Left renal cortex interstitium (tissue), 4 donors: ENCODE measurements at places on chromosomes 6 and 20.

GRCh38 chr6:168949981-168950857 lies 303.4 kb downstream of the THBS2 start:
- DNase-seq = no peak

DNA sequence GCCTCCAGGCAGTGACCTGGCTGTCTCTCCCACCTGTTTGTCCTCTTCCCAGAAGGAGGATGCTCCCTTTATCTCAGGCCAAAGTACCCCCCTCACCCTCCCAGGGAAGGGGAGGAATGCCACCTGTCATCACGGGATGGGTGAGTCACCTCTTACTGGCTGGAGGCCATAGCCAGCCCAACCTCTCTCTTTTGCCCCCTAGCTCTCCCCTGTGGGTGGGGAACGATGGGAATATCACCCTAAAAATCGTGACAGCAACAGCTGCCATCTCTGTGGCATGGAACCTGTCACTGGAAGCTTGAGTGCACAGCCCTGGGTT lies 137.5 kb upstream of the PTPN1 start:
- DNase-seq = no peak

- DNase-seq = no peak
These were observed 325.7 kb upstream of the BTBD3 start for GRCh38 chr20:11591965-11592364.

GRCh38 chr20:50469176-50469723 lies 40.9 kb upstream of the PTPN1 start:
- DNase-seq = no peak

DNA sequence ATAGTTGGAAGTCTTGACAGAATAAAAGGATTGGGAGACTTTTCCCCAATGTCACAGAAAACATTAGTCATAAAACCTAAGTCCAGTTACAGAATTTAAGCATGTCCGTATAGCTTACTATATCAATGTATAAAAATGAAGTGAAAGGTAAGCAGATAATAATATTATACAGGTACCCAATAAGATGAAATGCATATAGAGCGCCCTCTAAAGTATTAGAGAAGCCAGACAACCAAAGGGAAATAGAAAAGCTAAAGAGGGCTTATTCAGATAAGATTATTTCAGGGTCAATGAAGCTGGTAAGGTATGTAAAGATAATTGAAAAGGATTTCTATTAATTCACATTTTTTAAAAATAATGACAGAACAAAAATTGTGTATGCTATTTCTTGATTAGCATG lies 947.7 kb upstream of the MAP3K7 start:
- no peak for DNase-seq

DNA sequence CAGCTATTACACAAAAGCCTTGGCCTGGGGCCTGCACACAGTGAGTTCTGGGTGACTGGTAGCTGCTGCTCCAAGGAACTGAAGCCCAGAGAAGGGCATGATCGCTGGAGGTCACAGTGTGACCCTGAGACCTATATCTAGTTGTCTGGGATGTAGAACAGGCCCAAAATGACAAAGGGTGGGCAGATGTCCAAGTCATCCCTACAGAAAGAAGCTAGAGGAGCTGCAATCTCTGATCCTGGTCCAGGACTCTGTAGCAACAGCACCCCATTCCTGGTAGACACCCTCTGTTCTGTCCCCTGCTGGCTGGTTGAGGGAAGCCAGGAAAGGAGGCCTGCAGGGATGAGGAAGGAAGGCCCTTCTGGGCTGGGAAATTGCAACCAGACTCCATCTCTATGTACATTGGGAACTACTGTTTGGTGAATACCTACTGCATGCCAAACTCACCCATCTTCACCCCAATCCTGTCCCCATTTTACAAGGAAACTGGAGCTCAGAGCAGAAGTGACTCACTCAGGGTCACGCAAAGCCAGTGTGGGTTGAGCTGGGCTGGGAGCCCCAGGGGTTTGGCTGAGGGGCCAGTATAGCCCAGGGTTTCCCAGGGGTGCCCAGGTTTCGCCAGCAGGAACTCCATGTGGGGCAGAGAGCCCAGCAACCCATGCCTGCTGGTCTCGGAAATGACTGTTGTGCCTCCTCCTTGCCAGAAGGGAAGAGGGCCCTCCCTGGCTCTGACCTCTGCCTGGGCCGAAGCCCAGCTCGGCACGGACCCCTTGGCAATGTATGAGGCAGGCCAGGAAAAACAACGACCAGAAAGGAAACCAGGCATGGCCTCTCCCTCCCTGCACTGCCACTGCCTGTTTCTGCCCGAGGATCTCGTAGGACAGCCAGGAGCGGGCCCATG lies 44.9 kb upstream of the TLDC2 start:
- DNase-seq = no peak

DNA sequence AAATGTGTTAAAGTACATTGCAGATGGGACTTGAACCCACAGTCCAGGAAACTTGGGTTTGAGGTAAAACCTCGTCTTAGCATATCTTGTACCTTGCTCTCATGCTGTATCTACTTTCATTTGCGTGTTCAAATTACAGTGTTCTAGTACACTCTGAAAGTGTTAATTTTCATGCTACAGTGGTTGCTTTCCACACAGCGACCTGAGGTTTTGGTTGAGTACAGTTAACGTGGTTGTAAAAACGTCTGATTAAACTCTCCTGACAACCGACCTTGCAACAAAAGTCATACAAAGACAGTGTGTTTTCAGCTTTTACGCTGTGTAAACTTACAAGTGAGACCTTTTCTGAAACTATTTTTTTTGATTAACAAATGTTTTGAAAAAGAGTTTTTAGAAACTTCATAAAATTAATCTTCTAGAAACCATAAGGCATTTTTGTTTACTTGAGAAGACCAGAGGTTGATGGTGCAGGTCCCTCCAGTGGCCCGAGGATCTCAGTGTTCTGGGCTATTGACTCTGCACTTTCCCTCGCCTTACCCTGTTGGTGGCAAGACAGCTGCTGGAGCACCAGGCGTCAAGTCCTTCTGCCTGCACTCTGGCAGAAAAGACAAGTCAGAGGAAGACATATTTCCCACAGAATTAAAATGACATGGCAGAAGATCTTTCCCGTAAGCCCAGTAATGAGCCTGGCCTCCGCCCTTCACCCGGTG lies 334.0 kb downstream of the THBS2 start:
- DNase-seq = peak; percentile 26

GRCh38 chr20:8489094-8489883 lies 357.2 kb downstream of the PLCB1 start:
- no peak for DNase-seq

DNA sequence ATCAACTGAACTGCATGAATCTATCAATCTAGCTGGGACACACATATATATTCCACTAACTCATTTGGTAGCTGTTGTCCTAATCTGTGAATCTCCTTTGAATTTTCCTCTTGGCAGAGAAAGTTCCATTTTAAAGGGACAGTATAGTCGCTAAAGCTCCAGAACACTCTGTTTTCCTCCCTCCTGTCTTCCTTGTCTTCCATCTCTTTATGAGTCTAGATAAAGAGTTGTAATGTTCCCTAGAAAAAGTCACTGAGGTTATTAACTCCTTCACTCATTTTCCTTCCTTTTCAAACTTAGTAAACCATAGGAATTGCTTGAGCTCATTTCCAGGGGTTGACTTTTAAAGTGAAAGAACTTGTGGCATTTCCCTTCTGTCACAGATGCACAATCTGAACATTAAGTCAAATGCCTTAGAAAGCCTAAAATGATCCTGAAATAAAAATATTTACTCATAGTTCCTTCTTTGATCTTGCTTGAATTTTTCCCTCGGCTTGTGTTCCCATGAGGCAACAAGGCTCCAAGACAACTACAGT lies 198.4 kb downstream of the TRIM27 start:
- no peak for DNase-seq

GRCh38 chr6:40131675-40132074 lies 197.4 kb upstream of the MOCS1 start:
- DNase-seq = no peak

- no peak for DNase-seq
These were observed 43.1 kb downstream of the PANK2 start for GRCh38 chr20:3932277-3932676.

DNA sequence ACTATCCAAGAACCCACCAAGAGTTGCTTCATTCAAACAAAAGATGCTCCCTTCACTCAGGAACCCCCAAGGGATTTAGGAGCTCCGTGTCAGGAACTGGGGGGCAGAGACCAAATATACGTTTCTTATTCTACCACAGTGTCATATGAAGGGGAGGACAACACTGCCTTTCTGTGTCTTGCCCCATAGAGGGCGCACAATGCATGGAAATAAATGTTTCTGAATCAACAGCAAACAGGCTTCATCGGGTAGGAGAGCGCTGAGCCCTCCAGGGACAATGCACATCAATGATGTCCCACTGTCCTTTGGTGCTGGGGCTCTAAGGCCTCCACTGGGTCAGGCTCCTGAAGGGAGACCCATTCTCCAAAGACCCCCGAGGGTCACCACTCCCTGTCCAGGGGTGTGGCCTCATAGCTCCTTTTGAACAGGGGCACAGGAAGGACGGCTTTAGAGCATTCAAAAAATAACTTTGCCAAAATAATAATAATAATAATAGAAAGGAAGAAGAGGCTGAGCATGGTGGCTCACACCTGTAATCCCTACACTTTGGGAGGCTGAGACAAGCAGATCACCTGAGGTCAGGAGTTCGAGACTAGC lies 31.1 kb downstream of the PLG start:
- peak; percentile 24 for DNase-seq

- DNase-seq = no peak
These were observed 4.2 kb upstream of the EYA4 start for GRCh38 chr6:133236932-133237331.

- no peak for DNase-seq
These were observed 803 bp upstream of the ADGRG6 start for GRCh38 chr6:142300758-142301650.

DNA sequence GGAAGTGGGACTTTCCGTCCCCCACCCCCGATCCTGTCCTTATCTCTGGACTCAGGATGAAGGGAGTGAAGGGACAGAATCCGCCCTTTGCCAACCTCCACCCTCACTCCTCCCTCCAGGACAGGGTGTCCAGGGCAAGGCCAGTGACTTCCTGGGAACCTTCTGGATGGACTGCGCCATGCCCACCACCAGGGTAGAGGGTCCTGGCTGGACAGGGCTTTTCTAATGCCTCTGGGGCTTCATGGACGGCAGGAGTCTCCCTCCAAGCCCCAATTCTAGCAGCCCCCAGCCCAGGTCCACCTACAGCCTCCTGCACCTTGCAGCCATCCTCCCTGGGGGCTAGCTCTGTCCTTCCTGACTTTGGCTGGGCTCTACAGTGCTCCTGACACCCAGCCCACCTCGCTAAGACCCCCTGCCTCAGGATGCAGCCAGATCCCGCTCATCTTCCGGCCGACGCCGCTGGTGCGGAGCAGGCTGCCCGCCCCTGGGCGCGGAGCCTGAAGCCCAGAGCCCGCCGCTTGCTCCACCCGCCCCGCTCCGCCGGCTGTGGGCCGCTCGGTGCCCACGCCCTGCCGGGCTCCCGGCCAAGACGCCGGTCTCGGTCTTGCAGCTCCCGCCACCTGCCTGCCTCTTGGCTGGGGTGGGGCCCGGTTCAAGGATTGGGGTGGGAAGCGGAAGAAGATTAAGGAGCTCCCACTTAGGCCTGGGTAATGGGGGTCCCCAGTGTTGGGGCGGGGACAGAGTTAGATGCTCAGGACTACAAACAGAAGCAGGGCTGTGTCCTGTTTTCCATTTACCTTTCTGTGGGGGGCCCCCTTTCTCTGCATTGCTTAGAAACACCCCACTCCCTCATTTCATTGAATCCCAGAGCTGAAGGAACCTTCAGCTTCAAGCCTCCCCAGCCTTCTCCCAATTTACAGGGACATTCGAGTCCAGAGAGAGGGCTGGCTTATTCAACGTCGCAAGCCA lies 72.8 kb downstream of the MDGA1 start:
- DNase-seq = no peak

DNA sequence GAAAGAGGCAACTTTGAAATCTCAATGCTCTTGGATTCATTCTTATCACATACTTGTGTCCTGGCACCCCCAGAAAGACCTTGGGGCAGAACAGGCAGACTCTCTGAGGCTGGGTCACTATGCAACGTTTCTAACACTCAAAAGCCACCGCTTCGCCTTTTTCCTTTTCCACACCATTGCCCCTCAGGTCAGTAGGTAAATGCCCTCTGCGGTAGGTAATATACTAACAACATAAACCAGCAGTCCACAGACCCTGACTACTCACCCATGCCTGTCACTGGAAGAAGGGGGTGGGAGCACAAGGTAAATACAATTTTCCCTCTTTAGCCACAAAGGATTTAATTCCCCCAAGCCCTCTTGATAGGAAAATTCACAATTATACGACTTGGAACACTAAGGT lies 6.5 kb upstream of the SPTLC3 start:
- DNase-seq = no peak

DNA sequence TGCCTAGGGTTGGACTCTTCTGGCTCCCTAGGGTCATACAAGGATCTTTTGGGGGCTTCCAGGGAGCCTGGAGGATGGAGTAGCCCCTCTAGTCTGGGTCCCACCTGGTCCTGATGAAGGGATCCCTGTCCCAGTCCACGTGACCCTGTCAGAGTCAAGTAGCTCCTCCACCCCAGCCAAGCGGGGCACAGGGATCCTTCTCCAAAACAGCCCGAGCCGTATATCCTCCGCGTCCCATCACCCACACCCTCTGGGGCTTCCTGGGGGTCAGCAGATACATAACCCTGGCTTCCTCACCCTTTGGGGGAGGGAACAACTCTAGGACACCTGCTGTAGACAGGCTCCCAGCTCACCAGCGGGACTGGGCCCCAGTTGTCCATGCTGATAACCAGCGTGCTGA lies 28.0 kb downstream of the BPIFB1 start:
- no peak for DNase-seq

GRCh38 chr20:17605131-17605660 lies 35.3 kb downstream of the DSTN start:
- DNase-seq = no peak

- DNase-seq = no peak
These were observed 562 bp downstream of the MOCS1 start for GRCh38 chr6:39933669-39934130.

- DNase-seq = no peak
These were observed 28.7 kb downstream of the KCNQ2 start for GRCh38 chr20:63443606-63444395.

DNA sequence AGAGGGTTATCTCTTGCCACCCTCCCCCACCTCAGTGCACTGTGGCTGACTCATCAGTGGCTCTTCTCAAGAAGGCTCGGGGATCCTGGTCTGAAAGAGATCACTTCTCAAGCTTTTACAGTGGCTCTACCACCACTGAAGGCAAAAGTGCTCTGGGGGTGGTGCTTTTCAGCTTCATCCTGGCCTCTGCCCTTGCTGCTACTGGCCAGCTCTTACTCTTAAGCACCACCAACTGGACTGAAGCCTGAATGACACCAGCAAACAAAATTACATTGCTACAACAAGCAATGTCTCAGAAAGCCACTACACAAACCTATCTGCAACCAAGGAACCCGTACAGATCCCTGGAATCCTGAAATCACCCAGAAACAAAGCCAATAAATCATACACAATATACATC lies 402.1 kb downstream of the EPHA7 start:
- no peak for DNase-seq
